ENCODE measurements at places on chromosomes 7 and 10.

DNA sequence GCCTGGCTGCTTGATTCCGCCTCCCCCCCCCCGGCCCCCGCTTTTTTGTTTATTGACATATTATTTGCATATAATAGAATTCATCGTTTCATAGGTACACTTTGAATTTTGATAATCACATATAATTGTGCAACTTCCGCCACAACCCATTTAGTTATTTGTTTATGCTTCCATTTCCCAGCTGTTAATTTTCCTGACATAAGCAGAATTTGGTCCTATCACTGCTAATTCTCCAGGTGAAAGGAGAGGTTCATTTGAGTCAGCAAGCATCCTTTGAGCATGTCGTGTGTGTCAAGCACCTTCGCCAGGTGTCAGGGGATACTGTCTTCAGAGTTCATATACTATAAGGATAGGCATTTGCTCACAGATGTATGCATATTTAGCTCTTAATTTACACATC is 102.2 kb downstream of the CELF2 start:
- DNase-seq: no peak

- DNase-seq: no peak
These were observed 84.8 kb upstream of the COL13A1 start for GRCh38 chr10:69716711-69717560.

DNA sequence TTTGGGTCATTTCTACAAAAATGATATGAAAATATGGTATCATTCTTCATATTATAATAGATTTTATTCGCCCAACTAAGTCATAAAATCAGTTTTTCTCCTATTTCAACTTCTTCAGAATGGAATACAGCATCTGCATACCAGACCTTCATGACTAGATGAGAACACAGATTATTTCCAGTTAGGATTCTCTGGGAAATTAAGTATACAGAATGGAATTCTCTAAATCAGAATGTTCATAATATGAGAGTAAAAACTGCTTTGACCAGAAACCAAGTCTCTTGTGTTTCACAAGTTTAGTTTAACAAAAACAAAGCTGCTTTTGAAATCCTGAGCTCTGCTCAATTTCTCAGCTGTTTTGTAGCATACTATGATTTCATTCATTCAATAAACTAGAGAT is 160.3 kb upstream of the SEMA3A start:
- no peak for DNase-seq

DNA sequence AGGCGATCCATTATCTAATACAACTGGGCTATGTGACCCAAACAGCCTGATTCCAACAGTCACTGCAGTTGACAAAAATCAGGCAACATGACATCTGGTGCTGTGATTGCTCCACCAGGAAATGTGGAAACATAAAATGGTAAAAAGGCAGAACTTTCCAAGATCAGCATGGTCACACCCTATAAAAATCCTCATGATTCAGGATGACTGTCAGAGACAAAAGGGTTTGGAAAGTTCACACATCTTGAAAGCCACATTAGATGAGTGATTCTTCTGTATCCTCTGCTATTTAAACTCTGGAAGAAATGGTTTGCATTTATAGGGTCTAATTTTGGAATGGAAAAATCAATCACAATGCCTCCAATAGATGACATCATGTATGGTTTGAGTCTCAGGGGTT is 662.6 kb upstream of the IGFBP3 start:
- no peak for DNase-seq

DNA sequence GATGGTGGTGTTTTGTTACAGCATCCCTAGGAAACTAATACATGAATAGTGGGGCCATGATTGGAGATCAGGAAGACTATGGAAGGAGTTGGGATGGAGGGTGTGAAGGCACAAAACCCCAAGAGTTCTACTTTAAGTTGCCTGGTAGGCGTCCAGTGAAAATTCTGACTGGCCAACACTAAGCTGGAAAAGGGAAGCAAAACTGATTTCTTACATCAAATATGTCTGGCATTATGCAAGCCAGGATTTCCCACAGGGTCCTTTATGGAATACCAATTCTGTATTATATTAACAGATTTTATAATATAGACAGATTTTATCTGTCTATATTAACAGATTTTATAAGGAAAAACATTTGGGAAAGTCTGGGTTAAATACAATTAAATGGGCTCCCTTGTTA is 16.2 kb downstream of the CPVL start:
- DNase-seq: no peak

- no peak for DNase-seq
These were observed 620.8 kb upstream of the AUTS2 start for GRCh38 chr7:68977385-68978055.

- DNase-seq: no peak
These were observed 122.7 kb upstream of the STEAP4 start for GRCh38 chr7:88429382-88429781.

- no peak for DNase-seq
These were observed 1.4 kb upstream of the MMD2 start for GRCh38 chr7:4960363-4960762.

DNA sequence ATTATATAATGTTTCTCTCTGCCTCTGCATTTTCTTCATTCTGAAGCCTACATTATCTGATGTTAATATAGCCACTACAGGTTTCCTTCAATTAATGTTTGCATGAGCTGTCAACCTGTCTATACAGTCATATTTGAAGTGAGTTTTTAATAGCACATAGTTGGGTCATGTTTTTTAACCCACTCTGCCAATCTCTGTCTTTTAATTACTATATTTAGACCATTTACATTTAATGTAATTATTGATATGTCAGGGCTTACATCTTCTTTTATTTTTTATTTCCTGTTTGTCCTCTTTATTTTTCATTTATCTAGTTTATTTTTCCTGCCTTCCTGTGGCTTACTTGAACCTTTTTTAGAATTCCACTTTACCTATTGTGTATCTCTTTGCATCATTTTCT is 124.3 kb upstream of the PDE1C start:
- no peak for DNase-seq

DNA sequence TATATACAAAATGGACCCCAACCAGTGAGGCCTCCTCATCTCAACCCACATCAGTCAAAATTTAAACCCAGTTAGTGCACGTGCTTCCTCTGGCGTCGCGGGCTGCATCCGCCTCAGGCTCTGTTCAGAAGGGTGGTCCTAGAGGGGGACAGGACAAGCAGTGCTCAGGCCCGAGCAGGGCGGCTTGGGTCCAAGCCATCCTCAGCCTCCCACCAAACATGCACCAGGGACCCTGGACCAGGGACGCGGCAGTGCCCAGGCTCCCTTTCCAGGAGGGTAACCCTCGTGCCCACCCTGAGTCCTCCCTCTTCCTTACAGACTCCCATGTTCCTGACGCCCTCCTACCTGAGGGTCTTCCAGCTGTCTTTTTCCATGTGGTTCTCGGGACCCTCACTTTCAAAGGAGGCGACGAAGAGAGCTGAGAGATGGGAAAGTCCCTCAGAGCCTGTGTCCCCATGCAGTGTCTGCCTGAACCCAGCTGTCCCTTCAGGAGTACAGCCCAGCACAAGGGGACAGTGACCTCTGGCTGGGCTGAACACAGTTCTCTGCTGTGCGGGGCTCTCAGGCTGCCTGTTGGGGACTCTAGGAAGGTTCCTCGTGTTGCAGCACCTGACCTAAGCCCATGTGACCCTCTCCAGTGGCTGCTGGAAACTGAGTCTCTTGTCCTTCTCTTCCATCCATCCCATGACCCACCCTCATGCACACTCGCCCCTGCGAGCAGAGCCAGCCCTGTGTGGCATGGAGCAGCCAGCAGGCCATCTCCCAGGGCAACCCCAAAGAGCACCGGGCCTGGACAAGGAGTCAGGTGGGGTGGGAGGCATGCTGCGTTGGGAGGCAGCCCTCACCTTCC is 58.1 kb downstream of the CSGALNACT2 start:
- no peak for DNase-seq

DNA sequence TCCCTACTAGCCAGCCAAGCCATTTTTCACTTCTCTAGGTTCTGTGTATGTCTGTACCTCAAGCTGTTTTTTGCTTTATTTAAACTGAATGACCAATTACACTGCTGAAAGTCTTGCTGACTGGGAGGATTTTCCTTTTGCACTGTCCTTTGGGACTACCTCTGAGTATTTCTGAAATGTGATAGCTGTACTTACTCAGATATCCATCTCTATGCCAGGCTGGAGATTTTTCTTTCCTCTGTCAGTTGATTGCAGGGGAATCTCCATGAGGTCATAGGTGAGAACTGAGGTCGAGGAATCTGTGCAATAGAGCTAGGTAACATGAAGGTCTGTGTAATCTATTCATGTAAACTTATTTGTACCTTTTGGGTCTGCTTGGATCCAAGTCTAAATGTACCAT is 38.9 kb upstream of the ANKRD1 start:
- DNase-seq: no peak

DNA sequence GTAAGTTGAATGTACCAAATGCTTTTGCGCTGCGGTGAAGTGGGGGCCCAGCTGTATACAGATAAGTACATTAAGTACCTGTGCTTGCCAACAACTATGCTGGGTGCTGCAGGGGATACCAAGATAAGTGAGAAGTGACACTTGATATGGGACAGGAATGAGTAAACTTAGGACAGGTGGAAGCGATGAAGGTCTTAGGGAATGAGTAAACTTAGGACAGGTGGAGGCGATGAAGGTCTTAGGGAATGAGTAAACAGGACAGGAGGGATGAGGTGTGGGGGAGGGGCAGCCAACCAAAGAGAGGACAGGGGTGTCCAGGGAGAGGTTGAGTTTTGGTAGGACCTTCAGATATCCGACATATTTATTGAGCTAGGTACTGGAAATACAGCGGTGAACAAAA is 1.4 kb downstream of the MDH2 start:
- DNase-seq: no peak

All from stimulated activated CD8-positive, alpha-beta memory T cell treated with anti-CD3 and anti-CD28 coated beads, Interleukin-12 subunit alpha, Interleukin-12 subunit beta, amount 100 ng/mL, for 4 hours (primary cell).